Right ventricle myocardium superior (tissue), 1 donor: ENCODE measurements at places on chromosomes 7 and 10. TPM values are rescaled to one million over a fixed set of nuclear protein-coding genes. Genes with fewer than 3 reads are reported as not detected.

DNA sequence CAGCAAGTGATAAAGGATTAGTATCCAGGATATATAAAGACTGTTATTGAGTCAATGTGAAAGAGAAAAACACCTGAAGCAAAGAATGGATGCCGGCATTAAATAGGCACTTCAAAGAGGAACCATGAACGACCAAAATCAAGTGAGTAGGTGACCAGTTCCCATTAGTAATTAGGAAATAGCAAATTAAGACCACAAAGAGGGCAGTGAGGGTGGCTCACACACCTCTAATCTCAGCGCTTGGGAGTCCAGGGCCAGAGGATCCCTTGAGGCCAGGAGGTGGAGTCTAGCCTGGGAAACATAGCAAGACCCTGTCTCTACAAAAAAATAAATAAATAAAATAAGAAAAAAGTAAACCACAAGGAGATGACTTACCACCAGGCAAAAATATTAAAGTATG is 1.5 kb upstream of the ANTXRL start:
- no peak for DNase-seq

GRCh38 chr10:85003083-85003482 is 674.7 kb downstream of the CCSER2 start:
- no peak for DNase-seq

- DNase-seq = no peak
These were observed 20.4 kb downstream of the ZAN start for GRCh38 chr7:100753750-100754149.

- DNase-seq = no peak
These were observed 523.0 kb upstream of the FOXK1 start for GRCh38 chr7:4159154-4159501.

DNA sequence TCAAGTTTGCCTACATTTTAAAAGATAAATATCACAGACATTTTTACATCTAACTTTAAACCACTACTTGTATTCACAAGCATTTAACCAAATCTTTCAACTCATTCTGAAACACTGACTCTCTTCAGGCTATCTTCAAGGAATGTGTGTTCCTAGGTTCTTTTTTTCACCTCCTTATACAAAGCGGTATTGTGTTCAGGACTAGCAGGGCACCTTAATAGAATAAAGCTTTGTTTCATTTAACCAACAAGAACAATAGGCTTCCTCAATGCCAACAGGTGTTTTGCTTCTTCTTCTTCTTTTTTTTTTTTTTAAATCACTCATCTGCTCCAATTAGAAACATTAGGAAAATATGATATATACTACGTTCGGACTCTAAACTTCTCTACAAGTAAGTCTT is 212.9 kb upstream of the SEMA3E start:
- DNase-seq = no peak

GRCh38 chr10:118342638-118343020 is 505 bp upstream of the FAM204A start:
- DNase-seq = no peak

GRCh38 chr7:137954614-137955013 is 47.3 kb downstream of the CREB3L2 start:
- DNase-seq = no peak

DNA sequence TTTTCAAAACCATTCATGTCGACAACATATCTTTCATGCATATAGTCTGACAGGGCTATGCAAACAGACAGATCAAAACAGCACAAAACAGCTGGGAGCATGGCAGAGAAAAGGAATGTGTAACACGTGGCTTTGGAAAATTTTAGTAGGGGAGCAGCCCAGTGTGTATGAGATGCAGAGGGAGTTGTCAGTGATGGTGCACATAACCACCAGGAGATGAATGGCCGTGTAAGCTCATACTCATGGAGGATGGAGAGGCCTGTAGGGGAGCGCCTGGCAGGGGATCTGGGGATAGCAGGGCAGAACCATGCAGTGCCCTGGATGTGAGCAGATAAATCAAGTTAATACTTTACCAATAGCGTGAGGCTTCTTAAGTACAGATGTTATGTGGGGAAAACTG is 45.7 kb downstream of the RHOBTB1 start:
- DNase-seq = no peak

DNA sequence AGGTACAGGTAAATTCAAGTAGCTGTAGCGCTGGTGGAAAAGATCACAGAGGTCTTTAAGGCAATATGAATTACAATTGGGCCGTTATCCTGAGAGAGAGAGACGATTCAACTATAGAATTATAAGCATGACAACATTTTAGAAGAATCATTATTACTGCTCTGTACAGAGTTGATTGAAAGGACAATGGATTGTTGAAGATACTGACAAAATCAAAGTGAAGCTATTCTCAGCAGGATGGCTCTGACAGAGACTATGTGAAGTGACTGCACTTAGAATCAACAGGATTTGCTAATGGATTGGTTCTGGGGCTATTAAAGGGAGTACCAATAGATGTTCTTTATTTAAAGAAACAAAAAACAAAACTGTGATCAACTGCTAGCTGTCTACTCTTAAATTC is 634.8 kb upstream of the GRM3 start:
- DNase-seq = no peak

- DNase-seq = no peak
These were observed 27.1 kb downstream of the ZNF800 start for GRCh38 chr7:127365164-127365956.

GRCh38 chr7:17412883-17413282 is 114.4 kb downstream of the AHR start:
- no peak for DNase-seq

DNA sequence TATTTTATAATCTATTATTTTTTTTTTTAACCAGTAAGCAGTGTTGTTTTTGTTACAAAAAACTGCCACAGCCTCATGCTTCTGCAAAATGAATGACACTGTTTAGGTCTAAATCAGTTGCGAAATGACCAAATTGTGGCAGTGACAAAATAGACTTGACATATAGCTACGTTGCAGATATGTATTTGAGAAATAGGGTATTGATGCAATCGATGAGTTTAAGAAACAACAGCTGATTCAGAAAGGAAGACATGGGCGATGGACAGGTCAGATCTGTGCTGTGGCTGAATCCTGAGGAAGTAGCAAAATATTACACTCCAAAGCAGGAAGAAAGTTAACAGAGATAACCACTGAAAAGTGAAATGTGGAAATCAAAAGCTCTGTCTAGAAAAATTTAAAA is 89.0 kb upstream of the STEAP4 start:
- no peak for DNase-seq

- peak; percentile 17 for DNase-seq
These were observed 563.8 kb downstream of the PTPRN2 start for GRCh38 chr7:158023681-158024350.

GRCh38 chr10:55369670-55370420 is 568.8 kb upstream of the PCDH15 start:
- DNase-seq = no peak

DNA sequence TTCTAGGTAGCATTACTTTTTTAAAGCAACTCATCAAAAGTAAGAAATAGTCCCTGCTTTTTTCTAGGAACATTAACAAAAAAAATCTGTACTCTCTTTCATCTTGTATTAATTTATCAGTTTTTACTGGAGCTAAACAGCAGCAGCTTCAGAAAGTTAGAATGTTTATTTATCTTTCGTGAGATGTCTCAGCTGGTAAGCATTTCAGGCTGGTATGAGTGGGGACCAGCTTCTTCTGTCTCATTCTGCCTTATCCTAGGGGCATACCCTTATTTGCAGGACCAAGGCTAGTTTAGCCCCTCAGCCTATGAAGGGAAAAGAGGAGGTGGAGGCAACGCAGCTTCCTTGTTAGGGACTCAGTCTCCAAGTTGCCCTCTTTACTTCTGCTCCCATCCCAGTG is 35.1 kb downstream of the LANCL2 start:
- DNase-seq = no peak

DNA sequence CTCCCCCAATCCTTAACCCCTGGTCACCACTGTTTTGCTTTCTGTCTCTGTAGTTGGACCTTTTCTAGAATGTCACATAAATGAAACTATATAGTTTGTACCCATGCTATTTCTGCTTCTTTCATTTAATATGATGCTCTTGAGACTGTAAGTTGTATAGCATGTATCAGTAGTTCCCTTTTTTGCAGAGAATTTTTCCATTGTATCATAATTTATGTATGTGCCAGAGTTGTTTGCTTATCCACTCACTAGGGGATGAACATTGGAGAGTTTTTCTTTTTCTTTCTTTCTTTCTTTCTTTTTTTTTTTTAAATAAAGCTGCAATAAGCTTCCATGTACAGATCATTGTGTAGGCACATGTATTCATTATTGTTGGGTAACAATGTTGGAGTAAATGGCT is 544.8 kb downstream of the CNTNAP2 start:
- no peak for DNase-seq

- DNase-seq = no peak
These were observed 836 bp downstream of the DPYSL4 start for GRCh38 chr10:132187430-132188138.

- DNase-seq = no peak
These were observed 277.4 kb upstream of the PHYHIPL start for GRCh38 chr10:58898854-58899573.

DNA sequence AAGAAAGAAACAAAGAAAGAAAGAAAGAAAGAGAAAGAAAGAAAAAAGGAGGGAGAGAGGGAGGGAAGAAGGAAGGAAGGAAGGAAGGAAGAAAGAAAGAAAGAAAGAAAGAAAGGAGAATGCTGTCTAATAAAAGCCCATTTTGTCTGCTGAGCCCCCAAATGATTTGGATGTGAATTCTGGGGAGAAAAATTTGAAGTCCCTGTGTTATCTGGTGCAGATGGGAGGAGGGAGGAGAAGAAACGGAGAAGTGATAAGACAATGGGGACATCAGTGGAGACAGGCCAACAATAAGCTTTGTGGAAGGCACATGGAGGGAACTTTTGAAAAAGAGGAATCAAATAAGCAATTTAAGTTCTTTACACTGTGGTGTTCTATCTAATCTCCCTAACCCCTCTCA is 24.6 kb upstream of the TMEM273 start:
- DNase-seq = no peak

DNA sequence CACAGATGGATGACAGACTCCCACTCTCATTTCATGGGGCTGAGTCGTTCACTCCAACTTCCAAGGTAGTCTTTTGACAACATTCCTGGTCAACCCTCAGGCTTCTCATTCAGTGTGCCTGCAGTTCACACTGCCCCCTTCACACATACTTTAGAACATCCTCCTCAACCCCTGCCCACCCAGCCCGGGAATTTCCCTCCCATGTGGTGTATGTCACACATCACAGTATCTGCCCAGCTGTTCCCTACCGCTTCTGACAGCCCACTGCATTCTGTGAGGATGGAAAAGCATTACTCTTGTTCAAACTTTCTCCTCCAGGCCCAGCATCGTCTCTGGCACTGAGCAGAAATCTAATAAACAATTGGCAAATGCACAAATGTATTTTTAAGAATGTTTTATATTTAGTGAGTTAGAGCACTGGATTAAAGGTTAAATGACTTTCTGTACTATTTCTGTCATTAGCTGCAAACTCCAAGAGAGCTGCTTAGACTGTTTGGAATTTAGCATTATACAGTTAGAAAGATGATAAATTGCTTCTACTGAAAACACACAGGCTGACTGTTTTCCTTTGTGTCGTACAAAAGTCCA is 110.4 kb downstream of the SFMBT2 start:
- no peak for DNase-seq

GRCh38 chr7:153942036-153942435 is 110.2 kb upstream of the DPP6 start:
- no peak for DNase-seq

- no peak for DNase-seq
These were observed 20.5 kb upstream of the SLC16A12 start for GRCh38 chr10:89555688-89556445.

DNA sequence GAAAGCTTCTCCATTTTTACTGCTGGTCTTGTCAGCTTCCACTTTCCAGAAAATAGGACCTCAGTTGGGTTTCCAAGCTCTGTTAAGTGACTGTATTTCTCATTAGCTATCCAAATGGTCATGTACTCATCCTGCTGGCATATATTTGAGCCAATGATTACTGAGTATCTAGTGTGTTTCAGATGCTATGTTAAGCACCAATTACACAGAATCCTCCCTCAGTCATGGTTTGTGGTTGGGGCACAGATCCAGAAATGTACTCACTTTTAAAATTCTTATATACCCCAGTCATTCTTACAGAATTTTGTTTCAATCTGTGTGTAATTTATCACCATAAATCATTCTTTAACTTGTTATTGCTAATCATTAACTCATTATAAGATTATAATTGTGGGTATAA is 362.3 kb upstream of the MTPN start:
- DNase-seq = no peak

GRCh38 chr7:28473571-28474281 is 61.4 kb downstream of the CREB5 start:
- DNase-seq = peak; percentile 71

The ANKRD61 gene
- not detected for total RNA-seq

The CYP3A5 gene
- not detected for total RNA-seq

The BCAP29 gene
- 108 TPM for total RNA-seq

The SPDYE16 gene
- total RNA-seq = not detected

The CYP2C8 gene
- 0.22 TPM for total RNA-seq

The OR6V1 gene
- not detected for total RNA-seq

The CALCR gene
- total RNA-seq = 0.05 TPM

The HMX2 gene
- not detected for total RNA-seq

The ABCB4 gene
- 5.0 TPM for total RNA-seq

The TMEM229A gene
- total RNA-seq = not detected

The CYP2C19 gene
- 0.11 TPM for total RNA-seq

The PRF1 gene
- 2.2 TPM for total RNA-seq

The PTF1A gene
- total RNA-seq = not detected

The TACC2 gene
- total RNA-seq = 349 TPM

The THSD7A gene
- 0.70 TPM for total RNA-seq

The TRRAP gene
- total RNA-seq = 13.7 TPM

The TMEM209 gene
- total RNA-seq = 6.2 TPM
